Fibroblast of skin of left biceps (primary cell): ENCODE measurements at places on chromosomes 7 and 10.

DNA sequence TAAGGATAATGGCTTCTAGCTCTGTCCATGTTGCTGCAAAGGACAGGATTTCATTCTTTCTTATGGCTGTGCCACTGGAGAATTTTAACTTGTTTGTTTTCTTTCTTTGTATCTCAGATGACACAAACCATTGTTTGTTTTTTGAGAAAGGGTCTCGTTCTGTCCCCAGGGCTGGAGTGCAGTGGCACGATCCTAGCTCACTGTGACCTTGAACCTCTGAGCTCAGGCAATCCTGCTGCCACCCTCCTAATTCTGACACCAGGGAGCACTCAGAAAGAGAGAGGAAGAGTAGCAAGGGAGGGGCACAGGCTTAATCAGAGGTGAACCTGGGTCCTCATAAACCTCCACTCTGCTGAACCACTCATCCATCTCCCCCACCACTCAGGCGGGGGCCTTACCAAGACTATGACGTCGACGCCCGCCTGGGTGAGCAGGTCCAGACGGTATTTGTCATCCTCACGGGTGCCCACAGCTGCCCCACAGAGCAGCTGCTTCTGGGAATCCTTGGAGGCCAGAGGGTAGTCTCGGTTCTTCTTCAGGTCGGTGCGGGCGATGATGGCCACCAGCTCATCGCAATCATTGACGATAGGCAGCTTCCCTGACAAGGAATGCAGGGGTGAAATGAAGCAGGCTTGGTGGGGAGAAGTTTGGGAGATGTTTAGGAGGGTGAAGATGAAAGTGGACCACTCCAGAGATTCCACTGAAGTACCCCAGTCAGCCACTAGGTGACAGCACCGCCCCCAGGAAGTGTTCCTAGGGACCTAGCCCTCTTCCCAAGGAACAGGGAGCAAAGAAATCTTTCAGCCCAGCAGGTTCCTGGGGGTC, 11.6 kb downstream of the IMPDH1 start:
- DNase-seq, result no peak

DNA sequence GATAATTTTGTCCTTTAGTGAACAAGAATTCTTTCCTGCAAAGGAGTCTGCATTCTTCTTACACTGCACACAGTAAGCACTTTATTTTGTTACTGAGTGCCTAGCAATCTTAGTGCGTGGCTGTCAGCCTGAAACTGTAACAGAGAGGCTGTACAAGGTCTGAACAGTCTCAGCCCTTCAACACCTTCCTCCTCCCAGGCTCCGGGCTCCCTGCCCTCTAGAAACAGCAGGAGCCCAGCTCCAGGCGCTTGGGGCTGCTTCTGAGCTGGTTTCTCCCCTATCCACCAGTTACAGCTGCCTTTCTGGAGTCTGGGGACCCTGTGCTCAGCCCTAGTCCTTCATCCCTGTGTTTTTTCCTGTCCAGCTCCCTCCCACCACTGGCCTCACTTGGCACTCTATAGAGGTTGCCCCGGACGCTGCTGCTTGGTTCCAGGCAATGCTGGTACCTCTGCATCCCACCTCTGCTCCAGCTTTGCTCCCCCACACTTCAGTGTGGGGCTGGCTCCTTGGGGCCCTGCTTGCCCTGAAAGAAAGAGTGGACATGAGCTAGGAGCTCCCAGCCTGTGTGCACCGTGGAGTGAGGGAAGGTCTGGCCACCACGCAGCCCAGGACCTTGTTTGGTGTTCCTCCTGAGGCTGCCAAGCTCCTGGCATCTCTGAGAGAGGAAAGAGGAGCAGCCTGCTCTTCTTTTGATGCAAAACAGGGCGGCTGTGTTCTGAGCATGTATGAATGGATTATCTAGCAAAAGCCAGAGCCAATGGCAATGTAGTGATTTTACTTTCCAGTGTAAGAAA, 251.2 kb upstream of the GRB10 start:
- DNase-seq, result no peak

- DNase-seq, result no peak
Measured at GRCh38 chr10:96670786-96671185, 49.5 kb downstream of the PIK3AP1 start.

DNA sequence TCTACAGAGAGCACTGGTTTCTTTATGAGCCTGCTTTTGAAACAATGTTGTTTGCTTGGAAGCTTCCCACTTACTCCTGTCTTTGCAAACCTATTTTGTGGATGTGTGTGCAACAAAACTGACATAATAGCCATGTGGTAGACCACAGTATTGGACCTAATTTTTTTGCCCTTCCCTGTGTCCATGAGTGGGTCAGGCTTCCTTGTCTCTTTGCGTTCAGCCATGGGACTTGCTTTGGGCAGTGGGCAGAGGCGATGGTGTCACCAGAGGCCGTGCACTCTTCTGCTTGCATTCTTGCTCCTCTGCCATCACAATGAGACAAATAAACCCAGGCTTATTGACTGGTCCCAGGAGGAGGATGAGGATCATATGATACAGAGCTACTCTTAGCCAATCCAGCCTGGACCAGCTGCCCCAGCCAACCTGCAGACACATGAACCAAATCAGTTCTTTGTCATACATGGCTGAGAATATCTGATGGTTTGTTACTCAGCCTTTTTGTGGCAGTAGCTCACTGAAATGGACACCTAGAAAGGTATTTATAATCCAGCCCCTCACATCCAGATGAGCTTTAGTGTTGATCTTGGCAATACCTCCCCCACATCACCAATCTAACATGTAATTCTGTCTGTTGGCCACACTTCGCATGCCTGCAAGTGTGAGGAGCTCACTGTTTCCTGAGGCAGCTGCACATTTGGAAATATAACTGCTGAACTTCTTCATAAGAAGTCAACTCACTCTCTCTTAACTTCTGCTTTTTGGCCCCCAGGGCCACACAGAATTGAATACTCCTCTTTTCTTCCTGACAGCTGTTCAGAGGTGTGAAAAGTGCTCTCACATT, 427.8 kb upstream of the ZMIZ1 start:
- no peak for DNase-seq

DNA sequence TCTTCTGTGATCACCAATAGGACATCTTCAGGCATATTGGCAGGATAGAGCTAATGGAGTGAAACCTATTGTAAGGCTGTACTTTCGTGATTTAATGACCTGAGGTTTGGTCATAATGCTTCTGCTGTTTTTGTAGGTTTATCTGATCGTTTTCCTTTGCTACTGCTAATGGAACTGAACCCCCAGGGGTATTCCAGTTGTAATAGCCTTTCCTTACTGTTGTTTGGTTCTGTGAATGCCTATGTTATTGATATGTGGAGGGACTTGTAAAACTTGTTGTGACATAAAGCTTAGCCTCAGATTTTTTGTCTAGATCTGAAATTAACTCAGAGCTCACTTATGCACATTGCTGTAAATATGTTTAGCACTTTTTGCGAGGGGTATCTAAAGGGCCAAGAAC, 10.9 kb upstream of the VWA2 start:
- DNase-seq, result no peak

GRCh38 chr10:43250615-43251418, 16.0 kb downstream of the RASGEF1A start:
- no peak for DNase-seq

- DNase-seq, result no peak
Measured at GRCh38 chr7:158061026-158061630, 526.5 kb downstream of the PTPRN2 start.

DNA sequence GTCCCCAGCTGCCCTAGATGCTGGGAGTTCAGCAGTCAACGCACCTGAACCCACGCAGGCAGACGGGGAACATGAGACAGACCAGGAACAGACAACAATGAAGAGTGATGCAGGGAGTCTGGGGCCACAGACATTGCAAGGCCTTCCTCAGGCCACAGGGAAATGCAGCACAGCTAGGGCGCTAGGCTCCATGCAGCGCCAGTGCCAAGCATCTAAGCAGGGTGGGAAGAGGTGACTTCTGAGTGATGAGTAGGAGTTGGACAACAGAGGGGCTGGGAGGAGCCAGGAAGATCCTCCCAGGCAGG, 7.7 kb upstream of the RET start:
- no peak for DNase-seq

DNA sequence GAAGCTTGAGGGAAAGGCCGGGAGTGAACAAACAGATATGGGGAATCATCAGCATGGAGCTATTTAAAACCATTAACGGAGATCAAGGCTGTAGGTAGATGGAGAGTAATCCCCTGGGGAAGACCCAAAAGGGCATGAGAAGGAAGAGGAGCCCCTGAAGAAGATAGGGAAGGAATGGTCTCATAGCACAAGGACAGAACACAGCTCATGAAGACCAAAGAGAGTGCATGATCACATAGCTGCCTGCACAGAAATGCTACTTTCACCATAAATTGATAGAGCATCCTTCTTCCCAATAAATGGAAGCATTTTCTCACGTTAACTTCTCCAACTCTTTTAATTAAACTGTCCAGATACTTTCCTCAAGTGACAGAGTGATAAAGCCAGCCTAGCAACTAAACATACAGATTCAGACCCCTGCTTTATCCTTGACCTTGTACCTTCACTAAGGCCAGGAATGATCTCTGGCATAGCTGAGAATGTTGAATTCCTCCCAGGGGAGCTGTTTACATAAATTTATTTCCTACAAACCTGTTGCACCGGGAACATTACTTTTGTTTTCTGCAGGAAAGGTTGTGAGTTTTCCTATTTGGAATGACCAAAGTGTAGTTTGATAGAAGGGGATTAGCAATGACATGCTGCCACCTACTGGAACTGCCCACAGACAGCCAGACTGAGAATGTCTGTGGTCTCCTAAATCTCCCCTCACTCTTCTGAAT, 110.8 kb upstream of the LRGUK start:
- peak; percentile 3 for DNase-seq

GRCh38 chr10:133158756-133159610, 1.0 kb upstream of the KNDC1 start:
- no peak for DNase-seq

DNA sequence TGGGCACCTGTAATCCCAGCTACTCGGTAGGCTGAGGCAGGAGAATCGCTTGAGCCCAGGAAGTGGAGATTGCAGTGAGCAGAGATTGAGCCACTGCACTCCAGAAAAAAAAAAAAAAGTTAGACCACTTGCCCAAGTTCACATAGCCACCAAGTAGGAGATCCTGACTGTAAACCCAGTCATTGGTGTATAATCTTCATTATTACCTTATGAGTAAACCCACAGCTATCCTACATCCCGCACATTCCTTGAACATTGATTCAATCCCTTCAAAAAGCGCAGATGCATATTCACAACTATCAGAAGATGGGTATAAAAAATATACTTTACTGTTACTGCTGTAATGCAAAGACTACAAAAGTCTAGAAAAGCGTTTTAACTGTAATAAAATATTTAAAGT, 512.9 kb downstream of the SUGCT start:
- peak; percentile 15 for DNase-seq

GRCh38 chr10:44971434-44971833, 7.2 kb downstream of the DEPP1 start:
- no peak for DNase-seq

DNA sequence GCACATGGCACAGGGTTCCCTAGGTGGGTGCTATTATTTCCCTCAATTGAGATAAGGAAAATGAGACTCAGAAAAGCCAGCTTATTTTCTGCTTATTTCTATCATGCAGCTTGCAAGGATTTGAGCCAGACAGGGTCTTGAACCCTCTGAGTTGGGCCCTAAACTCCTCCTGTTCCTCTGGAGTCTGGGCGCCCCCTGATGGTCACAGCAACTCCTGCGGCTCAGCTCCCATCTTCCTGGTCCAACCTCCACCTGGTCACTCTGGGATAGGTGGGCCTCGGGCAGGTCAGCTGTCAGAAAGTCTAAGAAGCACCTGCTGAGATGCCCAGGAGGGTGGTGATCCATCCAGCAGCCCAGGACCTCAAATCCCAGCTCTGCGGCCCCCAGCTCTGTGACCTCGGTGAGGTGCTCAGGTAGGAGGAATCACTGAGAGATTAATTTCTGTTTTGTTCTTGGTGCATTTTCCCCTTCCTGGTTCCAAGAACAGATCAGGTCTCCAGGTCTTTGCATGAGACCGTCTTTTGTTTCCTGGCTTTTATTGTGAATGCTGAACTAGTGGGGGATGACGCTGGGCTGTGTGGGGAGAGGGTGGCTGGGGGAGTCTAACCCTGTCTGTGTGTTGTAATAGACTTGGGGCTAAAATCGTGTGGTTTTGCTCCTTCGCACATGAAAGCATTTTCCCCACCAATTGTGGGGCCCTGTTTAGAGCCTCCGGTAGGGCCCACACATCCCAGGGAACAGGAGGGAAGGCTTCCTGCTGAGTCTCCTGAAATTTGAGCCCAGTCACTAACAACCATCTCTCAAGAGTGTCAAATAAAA, 32.8 kb downstream of the TMEM130 start:
- no peak for DNase-seq

GRCh38 chr7:74587435-74588126, 69.9 kb upstream of the GTF2I start:
- DNase-seq, result peak; percentile 56

GRCh38 chr10:43196131-43196980, 58.1 kb downstream of the CSGALNACT2 start:
- no peak for DNase-seq

- DNase-seq, result no peak
Measured at GRCh38 chr10:73647211-73647874, 6.1 kb upstream of the MYOZ1 start.

GRCh38 chr10:92432596-92432995, 141.3 kb downstream of the IDE start:
- no peak for DNase-seq

- DNase-seq, result no peak
Measured at GRCh38 chr7:76262683-76263402, 39.6 kb upstream of the HSPB1 start.

DNA sequence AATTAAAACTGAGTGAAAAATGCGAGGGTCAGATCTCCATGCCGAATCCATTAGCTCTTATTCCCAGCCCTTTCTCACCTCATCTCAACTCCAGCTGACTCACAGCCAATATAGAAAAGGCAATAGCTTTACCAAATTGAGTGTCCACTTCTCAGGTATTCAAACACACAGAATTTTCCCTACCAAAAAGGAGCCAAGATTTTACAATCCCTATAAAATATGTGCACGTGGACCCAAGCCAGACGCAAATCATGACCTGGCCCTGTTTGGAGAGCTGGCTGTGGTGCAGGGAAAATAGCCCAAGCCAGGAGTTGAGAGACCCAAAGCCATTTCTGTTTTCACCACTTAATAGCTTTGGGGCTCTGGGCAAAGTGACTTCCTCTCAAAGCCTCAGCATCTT, 379.7 kb upstream of the AUTS2 start:
- no peak for DNase-seq

DNA sequence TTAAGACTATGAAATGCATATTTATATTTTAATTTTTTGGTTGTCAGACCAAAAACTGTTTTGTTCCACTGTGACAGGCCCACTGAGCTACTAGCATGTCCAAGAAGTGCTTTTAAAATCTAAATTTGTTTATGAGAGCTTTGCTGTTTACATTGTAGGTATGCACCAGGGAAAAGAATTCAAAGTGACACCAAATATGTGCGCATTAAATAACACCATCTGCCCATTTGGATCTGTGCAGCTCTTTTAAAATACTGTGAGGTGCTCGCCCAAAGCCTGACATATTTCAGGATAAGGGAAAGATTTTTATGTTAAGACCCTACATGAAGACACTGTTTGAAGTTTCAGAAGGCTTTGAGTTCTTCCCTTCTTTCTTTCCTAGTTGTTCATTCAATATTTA, 162.9 kb downstream of the ST7 start:
- DNase-seq, result no peak
